ENCODE measurements at places on chromosomes 7 and 10.

DNA sequence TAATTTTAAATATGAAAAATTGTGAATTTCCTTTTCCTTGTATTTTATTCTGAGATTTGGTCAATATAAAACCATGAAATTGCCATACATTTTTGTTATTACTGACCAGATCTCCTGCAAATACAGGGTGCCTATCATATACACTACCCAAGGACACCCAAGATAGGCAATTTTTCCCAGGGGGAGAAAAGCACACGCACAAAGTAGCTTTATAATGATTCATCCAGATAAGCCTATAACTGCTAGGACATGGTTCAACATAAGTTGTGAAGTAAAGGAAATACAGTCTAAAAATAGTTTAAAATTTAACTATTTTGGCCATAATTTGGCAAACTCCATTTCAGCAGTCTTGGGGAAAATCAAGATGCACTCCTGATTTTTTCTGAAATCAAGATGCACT lies 4.8 kb downstream of the RUFY2 start:
- no peak for DNase-seq

DNA sequence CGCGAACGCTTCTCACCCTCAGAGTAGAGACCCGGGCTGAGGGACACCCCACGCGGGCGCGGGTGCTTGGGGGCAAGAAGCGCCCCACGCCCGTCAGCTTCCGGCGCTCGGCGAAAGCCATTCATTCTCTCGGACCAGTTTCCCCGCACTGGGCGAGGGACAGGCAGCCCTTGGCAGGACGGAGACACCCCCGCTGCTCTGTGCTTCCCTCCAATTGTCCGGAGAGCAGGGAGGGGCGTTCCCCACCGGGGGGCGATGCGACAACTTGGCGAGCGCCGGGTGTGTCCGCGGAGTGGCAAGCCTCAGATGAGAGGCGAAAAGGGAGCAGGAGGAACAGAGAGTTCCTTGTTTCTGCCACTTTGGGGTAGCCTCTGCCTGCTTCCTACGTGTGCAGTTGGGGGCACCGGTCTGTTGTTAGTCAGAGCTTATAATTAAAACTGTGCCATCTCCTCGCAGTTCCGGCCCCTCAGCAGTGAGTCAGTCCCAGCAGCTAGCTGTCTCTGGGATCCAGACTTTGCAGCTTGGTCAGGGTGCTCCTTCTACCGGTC lies 1.7 kb downstream of the GPR158 start:
- no peak for DNase-seq

GRCh38 chr10:33673839-33674415 lies 339.5 kb upstream of the NRP1 start:
- no peak for DNase-seq

DNA sequence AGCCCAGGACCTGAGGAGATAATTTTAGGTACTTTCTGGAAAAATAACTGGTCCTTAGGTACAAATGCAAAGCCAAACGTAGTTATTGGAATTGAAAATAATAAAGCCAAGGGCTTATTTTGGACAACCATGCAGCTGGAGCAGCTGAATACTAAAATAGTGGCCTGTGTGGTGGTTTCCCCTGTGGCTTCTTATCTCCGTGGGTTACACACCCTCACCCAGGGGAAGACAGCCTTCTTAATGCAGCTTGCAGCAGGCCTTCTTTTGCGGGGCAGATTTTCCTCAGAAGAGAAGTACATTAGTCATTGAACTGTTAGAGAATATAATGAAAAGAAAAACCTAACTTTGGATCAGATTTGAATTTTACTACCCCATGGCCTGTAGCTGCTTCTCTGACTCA lies 133.5 kb downstream of the ST7 start:
- no peak for DNase-seq

- DNase-seq = no peak
These were observed 99.4 kb downstream of the RNF216 start for GRCh38 chr7:5681979-5682546.

DNA sequence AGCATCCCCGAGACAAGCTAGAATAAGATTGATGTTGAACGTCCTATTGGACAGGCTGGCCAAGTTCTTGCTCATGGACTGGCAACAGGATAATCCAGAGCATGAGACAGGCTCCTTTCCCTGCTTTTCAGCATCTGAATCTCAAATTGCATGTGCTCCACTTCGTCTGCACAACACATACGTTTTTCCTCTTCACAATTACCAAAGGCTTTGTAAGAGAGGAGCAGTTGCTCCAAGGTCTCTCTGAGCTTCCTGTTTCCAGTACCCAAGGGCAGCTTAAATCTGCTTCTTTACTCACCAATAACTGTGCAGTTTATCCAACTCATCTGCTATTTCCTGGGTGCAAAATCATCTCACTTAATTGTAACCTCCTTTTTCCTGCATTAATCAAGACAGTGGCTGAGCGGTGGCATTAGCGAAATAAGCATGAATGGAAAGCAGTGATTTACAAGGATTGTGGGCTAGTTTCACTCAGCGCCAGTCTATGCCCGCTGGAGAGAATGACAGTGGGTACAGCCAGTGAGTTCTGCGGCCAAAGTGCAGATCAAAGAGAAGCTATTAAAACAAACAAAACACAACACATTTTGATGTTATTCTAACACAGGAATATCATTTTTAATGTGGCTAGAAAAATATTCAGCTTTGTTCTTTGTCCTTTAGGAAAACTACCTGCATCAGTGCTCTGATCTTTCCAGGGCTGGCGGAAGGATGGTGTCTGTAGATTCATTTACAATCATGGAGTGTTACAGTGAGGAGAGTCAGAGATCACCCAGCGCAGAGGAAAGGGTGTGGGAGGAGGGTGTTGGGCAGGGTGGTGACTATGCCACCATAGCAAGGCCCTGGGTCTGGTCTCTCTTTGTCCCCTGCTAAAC lies 79.8 kb downstream of the CHN2 start:
- no peak for DNase-seq

GRCh38 chr7:28354601-28355402 lies 57.5 kb upstream of the CREB5 start:
- DNase-seq = peak; percentile 65

- DNase-seq = no peak
These were observed 44.1 kb downstream of the FBXW4 start for GRCh38 chr10:101650863-101651262.

DNA sequence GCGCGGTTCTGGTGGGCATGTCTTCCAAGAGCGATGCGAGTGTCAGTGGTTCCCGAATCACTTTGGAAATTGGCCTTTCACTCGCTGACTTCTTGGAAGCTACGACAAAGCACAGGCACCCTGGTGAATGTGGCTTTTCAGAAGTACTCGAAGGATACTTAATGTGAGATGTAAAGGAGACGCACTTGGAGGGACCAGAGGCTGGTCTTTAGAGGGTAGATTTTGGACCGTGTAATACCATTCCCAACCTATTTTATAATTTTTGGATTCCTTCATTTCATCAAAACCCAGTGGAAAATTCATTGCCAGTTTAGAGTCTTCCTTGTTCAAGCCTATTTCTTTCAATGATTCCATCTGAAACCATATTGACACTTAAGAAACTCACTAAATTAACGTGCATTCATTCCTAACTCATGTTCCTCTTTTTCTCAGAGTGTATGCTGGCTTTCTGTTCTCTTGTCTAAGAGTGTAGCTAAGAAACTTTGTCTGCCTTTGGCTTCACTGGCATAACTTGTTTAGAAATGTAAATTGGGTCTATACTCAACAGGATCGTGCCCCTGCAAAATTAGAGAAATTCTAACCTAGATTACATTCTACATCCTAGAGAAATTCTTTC lies 645 bp upstream of the COPG2 start:
- DNase-seq = no peak

DNA sequence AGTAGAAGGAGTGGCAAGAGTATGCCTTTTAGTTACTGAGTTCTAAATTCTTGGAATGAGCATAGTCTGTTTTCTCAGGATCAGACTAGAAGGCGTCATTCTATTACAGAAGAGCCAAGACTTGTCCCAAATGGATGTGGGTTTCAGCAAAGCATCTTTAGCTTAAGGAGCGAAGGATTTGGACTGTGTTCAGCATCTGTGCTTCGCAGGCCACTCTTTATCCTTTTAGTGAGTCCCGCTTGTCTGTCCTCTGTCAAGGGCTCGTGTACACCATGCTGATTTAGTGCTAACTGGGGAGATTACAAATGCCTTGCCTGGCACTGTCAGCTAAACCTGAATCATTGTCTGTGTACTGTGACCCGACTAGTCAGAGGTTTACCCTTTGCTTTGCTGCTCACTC lies 465.7 kb downstream of the AUTS2 start:
- DNase-seq = no peak

GRCh38 chr7:129777195-129777844 lies 165.8 kb downstream of the NRF1 start:
- no peak for DNase-seq

DNA sequence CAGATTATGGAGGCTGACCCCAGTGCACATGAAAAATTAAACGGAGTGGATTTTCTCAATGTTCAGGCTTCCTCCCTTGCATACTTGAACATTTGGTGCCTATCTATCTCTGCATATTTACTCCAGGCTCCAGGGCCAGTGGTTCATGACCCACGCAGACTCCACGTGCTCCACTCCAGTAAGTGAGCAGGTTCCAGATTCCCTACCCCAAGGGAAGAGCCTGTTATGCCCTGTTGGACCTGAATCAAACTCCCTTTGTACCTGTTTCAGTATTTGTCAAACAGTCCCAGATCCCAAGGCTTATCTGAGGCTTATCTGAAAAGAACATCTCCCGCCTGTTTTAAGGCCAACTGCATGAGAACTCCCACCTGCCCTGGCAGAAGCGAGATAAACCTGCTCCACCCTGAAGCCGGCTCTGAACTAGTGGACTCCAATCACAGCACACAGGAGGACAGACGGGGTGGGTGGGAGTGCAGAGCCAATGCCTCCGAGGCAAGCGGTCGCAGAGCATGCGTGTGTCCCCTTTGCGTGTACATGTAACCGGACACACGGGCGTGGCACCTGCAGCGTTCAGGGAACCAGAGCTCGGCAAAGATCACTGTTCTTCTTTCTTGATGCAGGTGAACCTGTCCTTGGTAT lies 2.3 kb upstream of the FUOM start:
- no peak for DNase-seq

- no peak for DNase-seq
These were observed 75.9 kb downstream of the ICA1 start for GRCh38 chr7:8185926-8186683.

DNA sequence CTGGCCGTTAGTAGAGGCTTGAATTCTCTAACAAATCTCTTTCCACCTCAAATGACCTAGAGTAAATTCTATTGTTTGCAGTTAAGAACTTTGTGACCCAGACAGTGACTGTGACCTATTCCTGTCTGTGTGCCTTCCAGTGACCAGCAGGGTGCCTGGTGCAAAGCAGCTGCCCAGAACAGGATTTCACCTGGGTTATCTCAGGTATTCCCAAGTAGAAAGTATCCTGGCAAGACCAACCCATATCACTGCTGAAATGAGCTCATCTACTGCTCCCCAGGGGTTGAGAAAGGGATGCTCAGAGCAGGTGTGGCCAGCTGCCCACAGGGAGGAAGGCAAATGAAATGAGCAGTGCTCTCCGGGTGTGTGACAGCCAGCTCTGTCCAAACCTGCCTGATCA lies 2.1 kb upstream of the MSMB start:
- DNase-seq = no peak

DNA sequence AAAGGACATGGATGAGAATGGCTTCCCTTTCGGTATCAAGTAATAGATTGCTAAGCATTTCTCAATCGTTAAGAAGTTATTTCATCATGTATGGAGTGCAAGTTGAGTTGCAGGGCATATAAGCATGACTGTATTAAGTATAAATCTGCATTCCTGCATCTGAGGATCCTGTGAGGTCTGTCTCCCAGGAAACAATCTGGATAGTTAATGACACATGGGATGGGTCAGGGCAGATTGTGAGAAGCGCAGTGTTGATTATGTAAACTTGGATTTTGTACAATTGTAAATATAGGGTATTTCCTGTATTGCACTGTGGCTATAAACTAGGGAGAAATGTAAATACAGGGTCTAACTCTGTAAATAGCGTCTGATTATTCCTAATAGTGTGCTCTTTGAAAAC lies 102.6 kb downstream of the PLXDC2 start:
- no peak for DNase-seq

DNA sequence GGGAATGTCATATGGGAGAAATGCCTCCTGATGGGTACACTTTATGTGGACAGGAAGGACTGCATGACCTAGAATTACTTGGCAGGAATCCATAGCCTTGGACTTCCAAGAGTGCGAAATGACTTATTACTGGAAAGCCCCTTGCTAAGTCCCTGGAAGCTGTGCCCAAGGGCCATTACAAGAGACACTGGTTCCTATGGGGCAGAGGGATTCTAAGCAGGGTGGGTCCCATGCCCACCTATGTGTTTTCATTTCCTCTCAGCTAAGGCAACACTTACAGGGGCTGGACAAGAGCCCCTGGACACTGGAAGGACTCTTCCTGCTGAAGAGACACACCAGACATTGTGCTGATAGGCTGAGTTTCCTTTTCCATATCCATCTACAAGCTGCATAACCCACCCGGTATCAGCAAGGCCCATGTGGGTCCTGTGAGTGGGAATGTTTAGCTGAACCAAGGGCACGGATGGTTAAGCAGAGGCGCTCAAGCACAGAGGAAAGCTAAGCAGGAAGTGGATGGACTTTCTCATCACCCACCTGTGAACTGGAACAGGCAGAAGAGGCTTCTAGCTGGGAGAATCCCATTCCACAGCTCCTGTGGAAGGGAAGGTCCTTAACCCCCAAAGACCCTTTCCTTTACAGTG lies 56.2 kb downstream of the XPNPEP1 start:
- no peak for DNase-seq

GRCh38 chr10:78365694-78366093 lies 332.0 kb downstream of the RPS24 start:
- DNase-seq = no peak

DNA sequence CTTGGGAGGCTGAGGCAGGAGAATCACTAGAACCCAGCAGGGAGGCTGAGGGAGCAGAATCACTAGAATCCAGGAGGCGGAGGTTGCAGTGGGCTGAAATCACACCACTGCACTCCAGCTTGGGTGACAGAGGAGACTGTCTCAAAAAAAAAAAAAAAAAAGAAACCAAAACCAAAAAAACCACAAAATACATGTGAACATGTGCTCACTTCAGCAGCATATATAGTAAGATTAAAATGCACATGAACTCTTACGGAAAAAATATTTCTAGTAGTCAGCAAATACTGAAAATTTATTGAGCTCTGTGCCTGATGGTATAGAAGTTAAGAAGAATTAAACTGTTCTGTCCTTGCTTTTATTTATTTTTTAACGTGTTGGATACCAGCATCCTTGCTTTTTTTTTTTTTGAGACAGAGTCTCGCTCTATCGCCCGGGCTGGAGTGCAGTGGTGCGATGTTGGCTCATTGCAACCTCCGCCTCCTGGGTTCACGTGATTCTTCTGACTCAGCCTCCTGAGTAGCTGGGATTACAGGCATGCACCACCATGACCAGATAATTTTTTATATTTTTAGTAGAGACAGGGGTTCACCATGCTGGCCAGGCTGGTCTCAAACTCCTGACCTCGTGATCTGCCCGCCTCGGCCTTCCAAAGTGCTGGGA lies 9.6 kb upstream of the ZNF487 start:
- DNase-seq = no peak

- DNase-seq = no peak
These were observed 1091.4 kb downstream of the CNTNAP2 start for GRCh38 chr7:147207988-147208387.

DNA sequence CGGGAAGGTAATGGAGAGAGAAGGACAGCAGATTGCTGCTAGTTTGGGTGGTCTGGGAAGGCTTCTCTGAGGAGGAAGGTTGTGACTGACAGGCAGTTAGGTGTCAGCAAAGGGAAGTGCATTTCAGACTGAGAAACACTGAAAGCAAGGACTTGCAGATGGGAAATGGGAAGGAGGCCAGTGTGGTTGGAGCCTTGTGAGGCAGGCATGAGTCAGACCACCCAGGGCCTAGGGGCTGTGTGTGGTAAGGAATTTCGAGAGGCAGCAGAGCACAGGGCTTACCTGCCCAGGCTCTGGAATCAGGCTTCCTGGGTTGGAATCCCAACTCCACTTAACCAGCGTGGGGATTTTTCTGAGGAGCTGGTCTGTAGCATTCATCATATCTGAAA lies 53.5 kb downstream of the NRF1 start:
- peak; percentile 7 for DNase-seq

Data from GOT3 (cell line).